ENCODE measurements at places on chromosomes 11 and 22.
A peak's percentile ranks its signal among the peaks of the same experiment; 100 is the strongest.

- no peak for DNase-seq
These were observed 70.8 kb upstream of the GNAZ start for GRCh38 chr22:22999523-22999922.

DNA sequence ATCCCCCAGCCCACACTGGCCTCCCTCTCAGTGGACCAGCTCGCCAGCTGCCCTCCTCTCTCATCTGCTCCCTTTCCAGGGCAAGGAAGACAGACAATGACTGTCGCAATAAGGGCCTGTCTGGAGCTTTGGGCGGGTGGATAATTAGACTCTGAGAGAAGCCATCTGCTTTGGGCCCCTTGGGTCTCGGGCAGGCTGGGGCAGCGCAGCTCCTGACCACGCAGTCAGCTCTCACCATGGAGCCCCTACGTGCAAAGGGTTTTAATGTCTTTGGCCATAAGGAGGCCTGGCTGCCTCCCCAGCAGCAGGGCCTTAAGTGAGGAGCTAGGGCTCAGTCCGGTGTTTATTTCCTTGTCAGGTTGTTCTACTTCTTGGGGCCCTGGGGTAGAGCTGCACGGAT lies 153.9 kb downstream of the CHST1 start:
- no peak for DNase-seq

GRCh38 chr11:77471558-77472193 lies 2.2 kb downstream of the PAK1 start:
- peak; percentile 21 for DNase-seq

GRCh38 chr11:294780-295179 lies 4.5 kb downstream of the IFITM5 start:
- no peak for DNase-seq

- DNase-seq, result no peak
These were observed 37.2 kb downstream of the MUC5B start for GRCh38 chr11:1260023-1260501.

- no peak for DNase-seq
These were observed 5.7 kb upstream of the DGAT2 start for GRCh38 chr11:75762885-75763284.

GRCh38 chr22:36586271-36586670 lies 57.3 kb upstream of the EIF3D start:
- DNase-seq, result no peak

DNA sequence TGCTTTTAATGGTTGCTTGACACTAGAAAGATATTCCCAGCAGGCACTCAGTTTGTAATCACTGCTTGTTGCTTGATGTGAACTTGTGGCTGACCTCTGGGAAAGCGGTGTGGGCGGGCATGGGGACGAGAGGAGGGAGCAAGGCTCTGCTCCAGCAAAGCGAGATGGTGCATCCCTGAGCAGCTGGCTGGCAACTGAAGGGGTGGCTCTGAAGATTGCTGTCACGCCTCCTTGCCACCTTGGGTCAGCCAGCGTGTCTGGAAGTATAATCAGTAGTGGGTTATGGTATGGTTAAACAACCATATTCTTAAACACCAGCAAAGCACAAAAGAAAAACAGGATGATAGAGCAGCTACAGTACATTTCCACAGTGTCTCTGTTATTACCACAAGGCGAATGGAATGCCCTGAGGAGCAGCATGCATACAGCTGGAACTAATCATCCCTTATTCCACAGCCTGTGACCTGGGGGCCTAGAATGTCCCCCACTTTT lies 124.5 kb downstream of the TRIM44 start:
- DNase-seq, result no peak

DNA sequence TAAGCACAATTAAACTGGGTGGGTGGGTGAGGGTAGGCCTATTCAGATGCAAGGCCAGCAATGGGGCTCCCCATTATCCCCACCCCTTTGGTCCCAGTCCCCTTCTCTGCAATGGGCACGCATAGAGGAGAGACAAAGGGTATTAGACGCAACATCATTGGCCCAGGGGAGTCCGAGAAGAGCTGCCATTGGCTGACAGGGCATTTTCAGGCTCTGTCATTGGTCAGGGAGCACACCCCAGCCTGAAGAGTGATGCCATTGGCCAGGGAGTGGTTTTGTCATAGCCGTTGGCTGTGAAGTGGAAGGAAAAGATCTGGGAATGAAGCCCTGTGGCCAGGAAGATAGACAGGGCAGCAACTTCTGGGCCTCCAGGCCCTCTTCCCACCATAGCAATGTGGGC lies 2.8 kb upstream of the TRIM3 start:
- DNase-seq, result no peak

- DNase-seq, result no peak
These were observed 5.5 kb downstream of the CYP2R1 start for GRCh38 chr11:14886513-14886912.

- DNase-seq, result no peak
These were observed 23.7 kb upstream of the SESN3 start for GRCh38 chr11:95254716-95255115.

DNA sequence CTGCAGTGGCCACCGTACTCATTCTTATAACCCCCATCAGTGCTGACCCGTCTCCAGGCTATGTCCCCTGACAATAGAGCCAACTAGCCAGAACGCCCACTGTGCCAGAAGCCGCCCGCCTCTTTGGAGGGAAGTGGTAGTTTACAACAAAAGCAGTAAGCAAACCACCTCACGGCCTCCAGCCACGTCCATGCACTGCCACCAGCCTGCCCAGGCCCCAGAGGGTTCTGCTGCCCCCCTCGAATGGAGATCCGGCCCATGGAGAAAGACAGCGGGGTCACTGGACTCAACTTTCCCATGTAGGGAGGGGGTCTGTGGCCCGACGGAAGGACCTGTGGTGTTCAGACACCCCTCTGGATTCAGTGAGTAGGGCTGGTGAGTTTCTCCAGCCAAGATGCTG lies 340.3 kb downstream of the CTTN start:
- no peak for DNase-seq

DNA sequence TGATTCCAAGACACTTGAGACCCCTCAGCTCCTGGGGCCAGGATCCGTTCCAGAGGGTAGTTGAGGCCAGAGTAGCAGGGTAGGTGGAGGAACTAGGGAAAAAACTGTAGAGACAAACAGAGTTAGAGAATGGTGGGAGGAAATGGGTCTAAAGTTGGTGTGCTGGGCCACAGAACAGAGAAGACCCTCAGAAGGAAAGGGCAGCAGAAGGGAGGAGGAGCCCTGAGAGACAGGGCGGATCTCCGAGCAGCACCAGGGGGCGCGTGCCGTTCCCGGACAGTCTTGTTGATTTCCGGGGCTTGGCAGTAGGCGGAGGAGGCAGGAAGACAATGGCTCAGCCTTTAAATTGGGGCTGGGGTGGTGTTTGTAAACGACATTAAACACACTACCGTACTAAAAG lies 2.4 kb upstream of the CECR2 start:
- no peak for DNase-seq

DNA sequence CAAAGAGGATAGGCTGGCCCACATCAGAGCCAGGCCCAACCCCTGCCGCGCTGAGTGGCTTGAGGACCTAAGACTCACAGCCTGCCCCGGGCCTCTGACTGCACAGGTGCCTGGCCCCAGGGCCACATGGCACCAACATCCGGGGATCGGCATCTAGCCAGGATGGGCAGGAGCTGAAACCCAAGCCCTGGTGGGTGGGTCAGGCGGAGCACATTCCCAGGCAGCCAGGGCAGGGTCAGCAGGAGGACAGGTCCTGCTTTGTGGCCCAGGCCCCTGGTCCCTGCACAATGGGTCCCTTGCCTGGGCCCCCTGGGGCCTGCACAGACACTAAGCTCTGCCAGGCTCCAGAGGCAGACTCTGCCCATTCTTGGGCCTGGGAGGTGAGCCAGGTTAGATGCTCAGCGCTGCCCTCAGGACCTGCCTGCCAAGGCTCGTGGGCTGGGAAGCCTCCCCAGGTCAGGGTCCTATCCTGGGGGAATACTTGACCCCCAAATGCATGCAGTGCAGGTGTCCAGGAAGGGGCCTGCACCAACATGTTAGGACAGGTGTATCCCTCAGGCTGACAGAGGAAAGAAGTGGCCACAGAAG lies 33.5 kb downstream of the ARVCF start:
- DNase-seq, result no peak

DNA sequence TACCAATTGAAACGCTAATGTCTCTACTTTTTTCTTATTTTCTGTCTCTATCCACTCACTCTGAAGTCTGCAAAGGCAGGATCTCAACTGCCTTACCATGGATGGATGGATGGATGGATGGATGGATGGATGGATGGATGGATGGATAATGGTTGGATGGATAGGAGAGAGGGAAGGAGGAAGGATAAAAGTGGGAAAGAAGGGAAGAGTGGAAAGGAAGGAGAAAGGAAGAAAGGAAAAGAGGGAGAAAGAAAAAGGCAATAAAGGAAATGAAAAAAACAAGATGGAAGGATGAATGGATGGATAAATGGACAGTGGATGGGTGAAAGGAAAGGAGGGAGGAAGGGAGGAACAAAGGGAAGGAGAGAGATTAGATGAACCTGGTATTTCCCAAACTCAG lies 506.0 kb downstream of the MN1 start:
- no peak for DNase-seq

GRCh38 chr22:35069541-35069940 lies 3.6 kb downstream of the ISX start:
- no peak for DNase-seq

- no peak for DNase-seq
These were observed 398.8 kb upstream of the FAT3 start for GRCh38 chr11:91825777-91826176.

- DNase-seq, result no peak
These were observed 102.2 kb downstream of the MICAL3 start for GRCh38 chr22:17921871-17922821.

DNA sequence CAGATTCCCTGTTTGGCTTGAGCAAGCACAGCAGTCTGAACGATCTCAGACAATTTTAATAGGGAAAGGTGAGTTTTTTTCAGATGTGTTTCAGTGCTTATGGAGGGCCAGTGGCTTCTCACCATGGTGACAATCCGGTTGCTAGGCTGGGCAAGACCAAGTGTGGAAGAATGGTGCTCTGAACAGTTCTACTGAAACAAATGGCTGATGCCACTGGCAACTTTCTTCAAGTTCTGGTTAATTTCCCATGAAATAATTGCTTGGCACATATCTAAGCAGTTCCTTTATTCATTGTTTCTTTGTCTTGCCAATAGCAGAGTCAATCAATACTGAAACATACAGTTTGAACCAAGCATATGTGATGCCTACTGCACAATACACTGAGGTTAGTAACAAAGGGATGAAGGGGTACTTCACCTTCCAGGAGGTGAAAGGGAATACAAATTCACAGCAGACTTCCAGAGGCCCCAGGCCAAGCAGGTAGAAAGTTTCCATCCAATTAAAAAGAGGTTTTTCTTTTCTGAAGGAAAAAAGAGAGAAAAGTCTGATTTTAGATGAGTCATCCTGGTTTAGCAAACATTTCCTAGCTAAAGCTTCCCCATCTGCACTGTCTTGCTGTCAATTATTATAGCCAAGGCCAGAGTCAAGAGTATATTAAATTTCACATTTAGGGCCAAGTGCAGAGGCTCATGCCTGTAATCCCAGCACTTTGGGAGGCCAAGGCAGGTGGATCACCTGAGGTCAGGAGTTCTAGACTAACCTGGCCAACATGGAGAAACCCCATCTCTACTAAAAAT lies 21.2 kb upstream of the NDUFC2 start:
- peak; percentile 91 for DNase-seq

DNA sequence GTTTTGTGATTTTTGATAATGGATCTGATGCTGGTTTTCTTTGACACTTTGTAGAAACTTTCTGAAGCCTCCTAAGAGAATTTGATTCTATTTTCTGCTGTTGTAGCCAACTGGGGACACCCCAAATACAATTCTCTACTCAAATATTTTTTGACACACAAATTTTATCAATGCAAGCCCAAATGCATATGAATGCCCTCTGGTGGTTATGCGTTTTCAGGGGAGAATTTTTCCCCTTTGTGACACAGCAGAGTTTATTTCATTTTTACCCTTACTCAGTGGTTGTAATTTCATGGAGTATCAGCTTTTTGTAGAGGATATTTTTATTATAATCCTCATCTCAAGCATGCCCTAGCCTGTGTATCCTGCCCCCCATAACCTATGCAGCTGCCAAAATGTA lies 44.7 kb upstream of the MTMR2 start:
- DNase-seq, result no peak

DNA sequence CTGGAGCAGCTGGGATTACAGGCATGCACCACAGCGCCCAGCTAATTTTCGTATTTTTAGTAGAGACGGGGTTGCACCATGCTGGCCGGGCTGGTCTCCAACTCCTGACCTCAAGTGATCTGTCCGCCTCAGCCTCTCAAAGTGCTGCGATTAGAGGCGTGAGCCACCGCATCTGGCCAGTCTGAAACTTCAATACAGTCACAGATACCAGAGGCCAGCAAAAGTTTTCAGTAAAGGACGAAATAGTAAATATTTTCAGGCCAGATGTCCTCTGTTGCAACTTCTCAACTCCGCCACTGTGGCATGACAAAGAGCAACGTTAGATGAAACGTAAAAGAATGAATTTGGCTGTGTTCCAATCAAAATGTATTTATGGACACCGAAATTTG lies 403.6 kb downstream of the MN1 start:
- no peak for DNase-seq

GRCh38 chr11:119747868-119748660 lies 19.1 kb upstream of the NECTIN1 start:
- DNase-seq, result no peak

DNA sequence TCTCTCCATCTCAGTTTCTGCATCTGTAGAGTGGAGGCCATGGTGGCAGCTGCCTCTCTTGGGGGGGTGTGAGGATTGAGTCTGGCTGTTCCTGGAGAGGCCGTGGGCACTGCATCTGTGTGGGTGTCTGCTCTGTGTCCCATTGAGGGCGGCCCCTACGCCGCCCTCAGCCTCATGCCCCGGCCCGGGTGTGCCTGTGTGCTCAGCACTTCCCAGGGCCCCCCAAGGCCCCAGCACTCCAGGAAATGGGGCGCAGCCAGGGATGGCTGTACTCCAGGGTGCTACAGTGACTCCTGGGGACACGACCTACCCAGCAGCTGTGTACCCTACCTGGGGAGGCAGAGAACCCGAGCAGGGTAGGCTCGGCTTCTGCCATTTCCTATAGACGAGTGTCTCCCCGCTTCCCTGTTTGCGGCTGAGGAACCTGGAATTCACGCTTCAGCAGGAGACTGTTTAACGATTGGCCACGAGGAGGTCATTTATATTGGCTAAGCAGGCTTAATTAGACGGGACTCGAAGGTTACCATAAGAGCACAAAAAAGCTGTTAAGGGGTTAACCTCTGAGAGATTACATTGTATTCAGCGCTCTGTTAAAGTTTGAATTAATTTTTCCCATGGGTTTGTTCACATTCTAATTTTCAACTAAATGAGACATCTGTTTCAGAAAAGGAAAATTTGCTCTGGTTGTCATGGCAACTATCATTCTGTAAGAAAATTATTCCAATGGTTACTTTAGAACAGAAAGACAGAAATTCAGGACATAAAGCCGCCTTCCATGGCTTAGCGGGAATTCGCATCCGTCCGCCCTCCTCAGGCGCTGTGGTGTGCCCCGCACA lies 76.4 kb downstream of the MPPED1 start:
- DNase-seq, result no peak

- no peak for DNase-seq
These were observed 458.5 kb downstream of the BRD1 start for GRCh38 chr22:49368976-49369725.

GRCh38 chr11:8095371-8095770 lies 14.4 kb downstream of the TUB start:
- DNase-seq, result no peak

DNA sequence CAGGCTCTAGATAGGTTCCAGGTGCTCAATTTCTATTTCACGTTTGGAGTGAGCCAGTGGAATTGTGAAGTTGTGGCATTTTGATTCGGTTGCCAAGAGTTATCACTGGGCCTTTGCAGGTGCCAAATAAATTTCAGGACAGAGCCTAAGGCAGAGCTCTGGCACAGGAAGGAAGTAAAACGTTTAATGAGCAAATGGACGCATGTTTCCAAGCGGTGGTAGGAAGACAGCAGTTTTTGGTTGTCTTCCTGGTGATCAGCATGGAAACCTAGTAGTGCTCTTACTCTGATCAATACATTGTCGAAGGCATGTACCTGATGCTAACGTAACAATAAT lies 452 bp downstream of the BIRC3 start:
- DNase-seq, result no peak
